Endothelial cell (in vitro differentiated cells): ENCODE measurements at places on chromosomes 12 and 14.

GRCh38 chr12:112788205-112788604 is 3.3 kb upstream of the RPH3A start:
- peaks cover 5% of the 10 kb centered on the region for H3K27me3 ChIP-seq
- H3K36me3 ChIP-seq, result no peaks in the 10 kb centered on the region
- H3K27ac ChIP-seq, result no peak overlapping the region
- H3K4me1 ChIP-seq, result no peaks in the 10 kb centered on the region
- no peak overlapping the region for H3K4me3 ChIP-seq
- peak; percentile 19 for DNase-seq

GRCh38 chr14:65332141-65332871 is 80.2 kb upstream of the FUT8 start:
- H3K27me3 ChIP-seq, result peaks cover 5% of the 10 kb centered on the region
- no peak overlapping the region for H3K4me3 ChIP-seq
- DNase-seq, result no peak
- no peak overlapping the region for H3K27ac ChIP-seq
- peaks cover 22% of the 10 kb centered on the region for H3K4me1 ChIP-seq

- H3K4me3 ChIP-seq, result no peak overlapping the region
- no peaks in the 10 kb centered on the region for H3K4me1 ChIP-seq
- H3K27me3 ChIP-seq, result peaks cover 6% of the 10 kb centered on the region
- no peak for DNase-seq
Measured at GRCh38 chr12:2548081-2548480, 246.7 kb upstream of the FKBP4 start.

GRCh38 chr12:10501030-10501429 is 4.7 kb upstream of the EIF2S3B start:
- H3K36me3 ChIP-seq, result no peaks in the 10 kb centered on the region
- H3K4me3 ChIP-seq, result no peak overlapping the region
- no peak for DNase-seq
- no peaks in the 10 kb centered on the region for H3K27me3 ChIP-seq
